Activated naive CD8-positive, alpha-beta T cell treated with anti-CD3 and anti-CD28 coated beads, Interleukin-2, amount 10 ng/mL, durations not matched to agents 7 days and 5 days (primary cell): ENCODE measurements at places on chromosomes 6 and 20.

DNA sequence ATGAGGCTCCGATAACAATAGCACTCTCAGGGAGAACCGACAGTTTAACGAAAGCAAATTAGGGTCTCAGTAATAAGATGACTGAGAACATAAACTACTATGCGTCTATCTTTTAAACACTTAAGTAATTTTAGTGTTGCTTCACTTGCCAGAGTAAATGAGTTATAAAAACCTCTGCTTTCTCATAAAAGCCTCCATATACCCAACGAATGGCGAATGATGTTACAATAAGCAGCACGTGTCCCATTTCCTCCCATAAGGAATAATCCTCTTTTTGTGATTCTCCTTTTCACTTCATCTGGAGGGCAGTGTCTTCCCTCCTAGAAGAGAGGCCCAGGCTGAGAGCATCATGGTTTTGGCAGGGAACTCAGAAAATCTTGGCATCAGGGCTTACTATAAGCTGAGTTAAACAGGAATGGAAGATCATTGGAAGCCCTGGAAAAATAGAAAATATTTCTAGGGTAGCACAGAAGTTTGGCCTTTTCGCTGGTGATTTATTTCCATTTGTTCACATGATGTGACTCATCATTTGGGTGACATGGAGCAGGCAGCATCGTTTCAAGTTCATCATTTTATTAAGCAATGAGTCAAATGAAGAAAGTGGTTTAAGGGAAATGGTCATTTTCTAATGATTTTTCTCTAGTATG, 255.4 kb downstream of the ATXN1 start:
- no peak for DNase-seq

DNA sequence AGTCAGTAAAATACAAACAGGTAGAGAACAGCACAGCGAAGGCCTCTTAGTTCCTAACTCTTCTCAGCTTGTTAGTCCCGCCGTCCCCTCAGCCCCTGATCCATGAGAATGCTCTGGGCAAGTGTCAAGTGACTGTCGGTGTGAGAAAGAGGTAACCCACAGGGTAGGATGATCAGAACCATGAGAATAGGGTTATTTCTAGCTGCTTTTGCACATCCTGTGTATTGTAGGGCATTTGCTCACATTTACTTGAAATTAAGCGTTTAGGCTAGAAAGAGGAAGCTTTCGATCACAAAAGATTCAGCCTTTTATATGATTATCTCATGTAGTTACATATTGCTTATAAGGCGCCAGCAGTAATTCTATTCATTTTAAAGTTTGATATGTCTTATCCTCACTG, 103.0 kb upstream of the PDE10A start:
- DNase-seq, result no peak

- DNase-seq, result no peak
Observed at GRCh38 chr6:146989860-146990259, 214.4 kb upstream of the STXBP5 start.

- peak; percentile 32 for DNase-seq
Observed at GRCh38 chr20:37745553-37745952, 51.7 kb downstream of the CTNNBL1 start.

DNA sequence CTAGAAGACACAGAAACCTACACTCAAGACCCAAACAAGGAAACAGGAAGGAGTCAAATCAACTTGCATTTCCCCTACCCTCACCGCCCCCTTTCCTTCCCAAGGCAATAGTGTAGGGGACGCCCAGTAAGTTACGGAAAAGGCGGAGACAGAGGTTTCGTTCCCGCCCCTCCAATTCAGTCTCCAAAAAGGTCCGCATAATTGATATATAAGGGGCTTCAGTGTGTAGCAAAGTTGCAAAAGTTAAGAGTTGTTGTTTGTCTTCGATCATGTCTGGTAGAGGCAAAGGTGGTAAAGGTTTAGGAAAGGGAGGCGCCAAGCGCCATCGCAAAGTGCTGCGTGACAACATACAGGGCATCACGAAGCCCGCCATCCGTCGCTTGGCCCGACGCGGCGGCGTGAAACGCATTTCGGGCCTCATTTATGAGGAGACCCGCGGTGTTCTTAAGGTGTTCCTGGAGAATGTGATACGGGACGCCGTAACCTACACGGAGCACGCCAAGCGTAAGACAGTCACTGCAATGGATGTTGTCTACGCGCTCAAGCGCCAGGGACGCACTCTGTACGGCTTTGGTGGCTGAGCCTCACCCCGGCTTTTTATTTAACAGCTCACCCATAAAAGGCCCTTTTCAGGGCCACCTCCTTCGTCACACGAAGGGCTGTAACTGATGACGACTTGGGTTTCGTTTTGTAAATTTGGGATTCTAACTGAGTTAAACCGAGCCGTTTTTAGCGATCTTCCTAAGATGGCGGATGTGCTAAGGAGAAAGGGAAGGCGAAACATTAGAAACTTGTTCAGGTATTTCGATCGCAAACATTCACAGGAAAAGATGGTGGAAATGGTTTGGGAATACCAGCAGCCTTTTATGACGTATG, 124.6 kb upstream of the BTN3A2 start:
- peak; percentile 81 for DNase-seq

GRCh38 chr20:34956041-34956458, 382 bp downstream of the MYH7B start:
- DNase-seq, result no peak
